ENCODE measurements at places on chromosomes 5 and 9.

DNA sequence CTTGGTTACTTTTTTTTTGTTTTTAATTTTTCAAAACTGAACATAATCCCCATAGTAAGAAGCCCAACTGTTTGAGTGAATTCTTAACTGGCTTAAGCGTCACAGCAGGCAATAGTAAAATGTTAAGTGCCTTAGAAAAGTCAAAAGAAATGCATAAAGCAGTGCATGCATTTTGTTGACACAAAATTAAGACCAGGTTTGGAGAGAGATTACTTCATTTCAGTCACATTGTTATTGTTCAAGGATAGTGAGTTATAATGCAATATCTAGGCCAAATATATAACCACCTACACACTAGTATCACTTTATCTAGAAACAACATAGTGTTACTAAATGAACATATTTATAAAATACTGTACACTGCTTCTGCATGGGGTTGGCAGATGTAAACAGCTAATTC is 116.9 kb upstream of the KLF9 start:
- DNase-seq, result no peak

GRCh38 chr9:27447031-27447683 is 76.9 kb upstream of the IFNK start:
- DNase-seq, result no peak

DNA sequence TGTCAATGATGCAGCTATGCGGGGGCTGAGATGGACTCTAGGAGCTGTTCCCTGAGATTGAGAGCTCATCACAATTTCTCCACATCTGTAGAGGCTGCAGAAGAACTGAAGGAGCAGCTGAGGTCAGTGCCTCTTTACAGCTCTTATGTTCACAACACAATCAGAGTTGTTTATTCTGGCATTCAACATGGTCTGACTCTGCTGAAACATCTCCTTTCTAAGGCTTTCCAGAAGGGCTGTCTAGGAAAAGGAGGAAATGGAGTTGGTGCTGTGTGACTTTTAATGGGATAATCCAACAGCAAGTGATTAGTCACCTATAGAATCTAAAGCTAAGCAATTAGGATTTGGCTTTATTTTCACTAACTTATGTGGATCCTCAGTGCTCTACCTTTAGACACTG is 6.0 kb downstream of the POU5F2 start:
- DNase-seq, result no peak

- DNase-seq, result no peak
These were observed 159.9 kb downstream of the TAF11L14 start for GRCh38 chr5:17794201-17794600.

- DNase-seq, result no peak
These were observed 57.0 kb downstream of the ECPAS start for GRCh38 chr9:111427186-111427585.

DNA sequence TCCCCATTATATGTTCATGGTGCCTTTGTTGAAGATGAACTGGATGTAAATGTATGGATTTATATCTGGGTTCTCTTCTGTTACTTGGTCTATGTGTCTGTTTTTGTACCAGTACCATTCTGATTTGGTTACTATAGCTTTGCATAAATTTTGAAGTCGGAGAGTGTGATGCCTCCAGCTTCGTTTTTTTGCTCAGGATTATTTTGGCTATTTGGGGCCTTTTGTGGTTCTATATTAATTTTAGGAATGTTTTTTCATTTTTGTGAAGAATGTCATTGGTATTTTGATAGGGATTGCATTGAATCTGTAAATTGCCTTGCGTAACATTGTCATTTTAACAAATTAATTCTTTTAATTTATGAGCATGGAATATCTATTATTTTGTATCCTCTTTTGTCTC is 36.6 kb upstream of the ZNF366 start:
- no peak for DNase-seq

GRCh38 chr5:172186114-172186695 is 1.8 kb downstream of the STK10 start:
- DNase-seq, result no peak

GRCh38 chr5:168301593-168302390 is 10.3 kb downstream of the WWC1 start:
- no peak for DNase-seq
